ENCODE measurements at places on chromosomes 2 and 18.
A peak's percentile ranks its signal among the peaks of the same experiment; 100 is the strongest.

DNA sequence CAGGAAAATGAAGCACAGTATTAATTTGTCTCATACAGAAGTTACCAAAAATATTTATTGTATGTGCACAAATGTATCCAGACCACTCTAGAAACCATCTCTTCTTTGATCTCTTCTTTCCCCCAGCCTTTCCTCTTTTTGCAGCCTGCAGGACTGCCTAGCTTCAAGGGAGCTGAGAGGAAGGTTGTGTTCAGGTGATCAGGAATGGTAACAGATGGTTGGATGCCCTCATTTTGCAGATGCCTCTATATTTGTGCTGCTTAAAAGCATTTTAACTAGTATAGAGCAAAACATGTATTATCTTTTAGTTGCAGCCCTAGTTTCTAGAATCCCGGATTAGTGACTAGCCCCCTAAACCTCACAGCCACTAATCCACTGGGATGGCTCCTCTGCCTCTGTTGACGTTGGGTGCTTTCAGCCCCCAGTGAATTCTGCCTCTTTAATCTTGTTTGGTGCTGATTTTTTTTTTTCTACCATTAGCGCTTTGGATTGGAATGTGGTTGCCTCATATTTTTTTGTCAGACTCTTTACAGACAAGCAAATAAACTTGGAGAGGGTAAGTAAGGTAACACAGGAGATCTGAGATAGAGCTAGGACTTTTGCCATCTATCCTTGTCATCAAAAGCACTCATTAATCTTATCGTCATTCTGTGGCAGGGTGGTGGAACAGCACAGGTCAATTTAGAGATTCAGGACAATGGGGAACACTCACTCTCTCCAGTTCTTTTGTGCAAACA, 103.8 kb upstream of the NDUFV2 start:
- DNase-seq, result peak; percentile 62

GRCh38 chr2:212770240-212770639, 231.6 kb upstream of the ERBB4 start:
- DNase-seq, result no peak

DNA sequence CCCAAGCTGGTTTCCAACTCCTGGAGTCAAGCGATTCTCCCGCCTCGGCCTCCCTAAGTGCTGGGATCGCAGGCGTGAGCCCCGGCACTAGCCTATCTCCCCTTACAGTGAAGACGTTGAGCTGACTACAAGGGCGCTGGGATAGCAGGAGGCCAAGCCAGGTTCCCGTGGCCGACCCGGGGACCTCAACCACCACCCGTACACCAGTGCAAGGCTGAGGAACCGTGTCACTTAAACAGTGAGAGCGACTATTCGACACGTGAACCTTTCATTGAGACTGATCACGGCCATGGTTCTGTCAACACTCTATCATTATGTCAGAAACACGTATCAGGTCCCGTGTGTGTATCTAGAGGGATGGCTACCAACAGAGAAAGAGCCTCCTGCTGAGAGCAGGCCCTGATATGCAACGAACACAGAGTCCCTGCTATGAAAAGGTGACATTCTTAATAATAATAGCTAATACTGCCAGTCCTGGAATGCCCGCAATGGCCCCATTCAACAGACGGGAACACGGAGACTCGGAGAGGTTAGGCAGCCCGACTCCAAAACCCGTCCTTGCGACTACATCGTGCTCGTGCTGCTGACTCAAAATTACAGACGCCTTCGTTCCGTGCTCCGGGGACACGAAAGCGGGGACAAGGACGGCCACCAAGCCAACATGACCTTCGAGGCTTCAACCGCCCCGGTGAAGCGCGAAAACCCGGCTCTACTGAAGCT, 833 bp downstream of the AFG3L2 start:
- DNase-seq, result no peak

- DNase-seq, result no peak
These were observed 21.2 kb upstream of the EPAS1 start for GRCh38 chr2:46275995-46276394.

Measured in M059J (cell line).